GM12865 (cell line): ENCODE measurements at places on chromosomes 12 and 14.

GRCh38 chr12:96041181-96041580, 5.8 kb upstream of the LTA4H start:
- DNase-seq: no peak

DNA sequence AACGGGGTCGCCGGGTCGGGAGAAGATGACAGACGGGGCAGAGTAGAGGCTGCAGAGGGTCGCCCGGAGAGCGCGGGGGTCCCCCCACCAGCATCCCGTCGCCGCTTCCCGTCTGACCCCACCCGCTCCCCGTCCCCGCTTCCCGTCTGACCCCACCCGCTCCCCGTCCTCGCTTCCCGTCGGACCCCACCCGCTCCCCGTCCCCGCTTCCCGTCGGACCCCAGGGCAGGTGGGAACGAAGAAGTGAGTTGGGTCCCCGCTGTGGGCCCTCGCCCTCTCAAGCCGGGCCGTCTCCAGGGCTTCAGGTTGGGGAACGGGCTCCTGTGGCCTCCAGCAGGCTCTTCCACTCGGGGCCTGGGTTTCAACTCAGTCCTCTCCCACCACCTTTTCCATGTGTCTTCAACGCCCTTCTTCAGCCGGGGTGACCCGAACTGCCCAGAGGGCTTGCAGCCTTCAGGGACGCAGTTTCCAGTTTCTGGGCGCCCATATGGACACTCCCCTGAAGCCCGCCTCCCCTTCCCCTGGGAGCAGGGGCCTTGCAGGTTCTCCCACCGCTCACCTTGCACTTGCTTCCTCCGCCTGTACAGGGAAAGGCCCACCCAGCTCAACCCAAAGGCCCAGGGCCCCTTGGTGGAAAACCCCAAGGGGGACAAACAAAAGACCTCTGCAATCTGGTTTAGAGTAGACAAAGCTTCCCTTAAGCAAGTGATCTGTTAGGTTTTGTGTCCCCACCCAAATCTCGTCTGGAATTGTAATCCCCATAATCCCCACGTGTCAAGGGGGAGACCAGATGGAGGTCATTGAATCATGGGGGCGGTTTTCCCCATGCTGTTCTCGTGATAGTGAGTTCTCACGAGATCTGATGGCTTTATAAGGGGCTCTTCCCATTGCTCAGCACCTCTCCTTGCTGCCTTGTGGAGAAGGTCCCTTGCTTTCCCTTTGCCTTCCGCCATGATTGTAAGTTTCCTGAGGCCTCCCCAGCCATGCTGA, 66.5 kb downstream of the TNFAIP2 start:
- no peak for DNase-seq

DNA sequence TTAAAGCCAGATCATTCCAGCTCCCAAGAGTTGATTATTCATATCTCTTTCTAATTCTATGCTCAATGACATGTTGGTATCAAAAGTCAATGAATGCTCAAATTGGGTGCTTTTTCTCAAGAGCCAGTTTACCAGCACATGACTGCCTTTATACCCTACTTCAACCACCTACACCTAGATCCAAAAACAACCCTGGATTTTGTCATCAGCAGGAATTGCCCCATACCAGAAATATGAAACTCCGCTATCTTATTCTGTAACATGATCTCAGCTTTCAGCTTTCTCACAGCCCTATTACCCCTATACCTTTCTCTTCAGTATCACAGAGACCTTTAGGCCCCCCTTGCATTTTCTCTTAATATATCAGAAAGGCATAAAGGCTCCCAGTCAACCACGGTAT, 32.3 kb upstream of the ESR2 start:
- DNase-seq: no peak

GRCh38 chr12:13211859-13212664, 15.5 kb downstream of the EMP1 start:
- peak; percentile 67 for DNase-seq

GRCh38 chr12:2636741-2637340, 157.9 kb upstream of the FKBP4 start:
- DNase-seq: no peak

GRCh38 chr14:24483604-24484252, 24.3 kb downstream of the CMA1 start:
- DNase-seq: peak; percentile 10

DNA sequence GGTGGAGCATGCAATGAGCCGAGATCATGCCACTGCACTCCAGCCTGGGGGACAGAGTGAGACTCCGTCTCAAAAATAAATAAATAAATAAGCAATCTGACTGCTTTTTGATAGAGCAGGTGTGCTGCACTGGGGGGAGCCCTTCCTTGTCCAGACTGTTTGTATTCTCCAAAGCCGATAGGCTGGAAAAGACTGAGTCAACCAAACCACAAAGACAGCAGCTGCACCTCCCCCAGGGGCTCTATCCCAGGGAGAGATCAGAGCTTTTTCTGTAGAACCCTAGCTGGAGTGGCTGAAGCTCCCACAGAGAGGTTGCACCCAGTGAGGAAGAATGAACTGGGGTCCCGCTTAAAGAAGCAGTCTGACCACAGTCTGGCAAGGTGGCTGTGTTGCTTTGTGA, 45.8 kb upstream of the LALBA start:
- DNase-seq: no peak

DNA sequence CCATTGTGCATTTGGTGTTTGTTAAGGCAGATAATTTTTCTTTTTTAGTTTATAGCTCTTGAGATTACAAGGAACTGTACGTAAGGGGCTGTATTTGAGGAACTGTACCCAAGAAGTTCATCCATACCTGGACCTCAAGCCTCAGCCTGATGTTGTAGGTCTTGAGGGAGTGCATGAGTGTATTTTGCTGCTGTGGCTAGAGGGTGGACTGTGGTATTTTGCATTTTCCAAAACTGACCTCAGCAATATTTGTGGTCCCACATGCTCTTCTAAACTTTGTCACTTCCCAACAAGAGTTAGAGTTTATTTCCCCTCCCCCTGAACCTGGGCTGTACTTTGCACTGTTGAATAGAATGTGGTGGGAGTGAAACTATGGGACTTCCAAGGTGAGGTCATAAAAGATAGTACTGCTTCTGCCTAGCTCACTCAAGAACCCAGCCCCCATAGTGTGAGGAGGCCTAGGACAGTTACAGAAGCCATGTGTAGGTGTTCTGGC, 42.2 kb upstream of the FBXO33 start:
- peak; percentile 43 for DNase-seq

DNA sequence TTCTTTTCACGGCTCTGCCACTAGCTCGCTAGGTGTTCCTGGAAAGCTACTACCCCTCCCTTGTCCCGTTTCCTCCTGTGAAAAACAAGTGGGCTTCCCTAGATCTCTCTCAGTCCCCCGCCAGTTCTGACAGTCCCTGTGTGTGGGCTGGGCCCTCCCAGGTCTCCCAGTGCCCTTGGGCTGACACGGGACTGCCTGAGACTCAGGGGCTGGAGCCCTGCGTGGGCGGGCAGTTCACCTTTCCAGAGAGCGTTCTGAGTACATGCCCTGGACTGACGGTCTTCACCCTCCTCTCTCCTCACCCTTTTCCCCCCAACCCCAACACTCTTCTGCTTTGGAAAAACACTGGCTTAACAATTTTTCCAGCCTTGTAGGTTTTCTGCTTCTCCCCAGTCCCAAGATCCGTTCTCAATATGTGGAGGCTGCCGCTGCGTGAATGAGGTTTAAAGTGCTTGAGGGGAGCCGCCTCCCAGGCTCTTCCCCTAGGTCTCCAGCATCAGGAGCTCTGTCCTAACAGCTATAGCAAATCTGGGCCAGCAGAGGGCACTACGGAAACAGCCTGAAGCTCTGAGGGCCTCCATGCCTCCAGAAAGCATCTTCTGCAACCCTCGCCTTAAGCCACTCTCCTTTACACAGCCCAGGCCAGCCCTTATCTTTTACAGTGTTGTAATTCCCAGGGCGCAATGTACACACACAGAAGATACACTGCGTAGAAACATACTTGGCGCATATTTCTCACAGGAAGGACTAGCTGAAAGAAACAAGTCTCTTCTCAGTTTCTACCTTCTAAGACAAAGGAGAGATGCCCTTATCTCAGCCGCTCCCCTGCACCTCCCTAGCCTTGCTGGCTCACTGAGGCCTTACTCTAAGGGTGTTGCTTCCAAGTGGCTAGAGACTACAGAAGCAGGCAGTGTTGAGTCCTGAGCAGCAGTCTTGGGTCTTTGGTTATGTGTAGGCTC, 10.4 kb upstream of the DCD start:
- DNase-seq: peak; percentile 70

GRCh38 chr12:22408610-22409376, 74.3 kb upstream of the ST8SIA1 start:
- DNase-seq: no peak

GRCh38 chr12:90037740-90038139, 329.1 kb upstream of the ATP2B1 start:
- no peak for DNase-seq

- no peak for DNase-seq
Observed at GRCh38 chr12:6768437-6768914, 2.3 kb downstream of the PTMS start.

GRCh38 chr12:88957358-88957757, 377.1 kb upstream of the KITLG start:
- no peak for DNase-seq

DNA sequence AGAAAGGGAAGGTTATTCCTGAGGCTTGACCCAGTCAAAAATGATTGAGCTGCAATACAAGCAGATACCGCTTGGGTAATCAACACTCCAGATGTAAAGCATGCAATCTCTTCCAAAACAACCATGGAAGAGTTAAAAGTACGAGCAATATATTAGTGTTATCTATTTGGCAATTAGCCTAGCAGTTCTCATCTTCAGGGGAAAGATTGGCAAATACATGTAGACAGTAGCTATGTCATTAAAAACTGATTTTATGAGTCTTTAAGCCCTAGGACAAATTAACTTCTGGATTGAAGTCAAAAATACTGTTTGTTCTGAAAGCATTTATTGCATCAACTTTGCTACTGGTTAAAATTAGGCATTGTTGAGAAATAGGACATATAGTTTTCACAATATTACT, 9.3 kb upstream of the GYS2 start:
- DNase-seq: no peak

- DNase-seq: no peak
Observed at GRCh38 chr12:81252228-81252627, 174.3 kb downstream of the ACSS3 start.

GRCh38 chr14:24925771-24926374, 124.1 kb downstream of the STXBP6 start:
- DNase-seq: no peak

- DNase-seq: no peak
Observed at GRCh38 chr14:99062772-99063418, 209.1 kb downstream of the BCL11B start.

DNA sequence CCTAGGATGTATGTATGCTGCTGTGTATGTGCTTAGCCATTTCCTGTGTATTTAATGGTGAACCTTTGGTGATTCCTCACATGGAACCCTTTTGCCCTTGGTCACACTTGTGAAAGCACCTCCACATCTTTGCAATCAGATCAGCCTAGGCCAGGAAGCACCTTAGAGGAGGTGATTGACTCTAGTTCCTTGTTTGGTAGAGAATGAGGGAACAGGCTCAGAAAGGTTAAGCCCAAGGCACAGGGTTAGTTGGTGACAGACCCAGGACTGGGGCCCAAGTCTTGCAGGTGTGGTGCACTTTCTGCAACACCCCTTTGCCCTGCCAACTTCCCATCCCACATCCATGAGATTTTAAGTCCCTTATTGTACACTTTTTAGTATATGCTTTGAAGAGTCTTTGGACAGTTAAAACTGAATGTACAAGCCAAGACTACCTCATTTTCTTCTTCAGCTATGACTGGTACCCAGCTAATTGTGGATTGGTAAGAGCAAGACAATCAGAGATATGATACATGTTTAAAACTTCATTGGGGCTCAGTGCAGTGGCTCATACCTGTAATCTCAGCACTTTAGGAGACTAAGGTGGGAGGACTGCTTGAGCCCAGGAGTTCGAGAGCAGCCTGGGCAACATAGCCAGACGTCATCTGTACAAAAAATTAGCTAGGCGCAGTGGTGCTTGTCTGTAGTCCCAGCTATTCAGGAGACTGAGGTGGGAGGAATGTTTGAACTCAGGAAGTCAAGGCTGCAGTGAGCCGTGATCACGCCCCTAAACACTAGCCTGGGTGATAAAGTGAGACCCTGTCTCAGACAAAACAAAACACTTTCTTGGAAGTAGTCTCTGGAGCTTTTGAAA, 71.1 kb downstream of the RASSF3 start:
- peak; percentile 41 for DNase-seq

DNA sequence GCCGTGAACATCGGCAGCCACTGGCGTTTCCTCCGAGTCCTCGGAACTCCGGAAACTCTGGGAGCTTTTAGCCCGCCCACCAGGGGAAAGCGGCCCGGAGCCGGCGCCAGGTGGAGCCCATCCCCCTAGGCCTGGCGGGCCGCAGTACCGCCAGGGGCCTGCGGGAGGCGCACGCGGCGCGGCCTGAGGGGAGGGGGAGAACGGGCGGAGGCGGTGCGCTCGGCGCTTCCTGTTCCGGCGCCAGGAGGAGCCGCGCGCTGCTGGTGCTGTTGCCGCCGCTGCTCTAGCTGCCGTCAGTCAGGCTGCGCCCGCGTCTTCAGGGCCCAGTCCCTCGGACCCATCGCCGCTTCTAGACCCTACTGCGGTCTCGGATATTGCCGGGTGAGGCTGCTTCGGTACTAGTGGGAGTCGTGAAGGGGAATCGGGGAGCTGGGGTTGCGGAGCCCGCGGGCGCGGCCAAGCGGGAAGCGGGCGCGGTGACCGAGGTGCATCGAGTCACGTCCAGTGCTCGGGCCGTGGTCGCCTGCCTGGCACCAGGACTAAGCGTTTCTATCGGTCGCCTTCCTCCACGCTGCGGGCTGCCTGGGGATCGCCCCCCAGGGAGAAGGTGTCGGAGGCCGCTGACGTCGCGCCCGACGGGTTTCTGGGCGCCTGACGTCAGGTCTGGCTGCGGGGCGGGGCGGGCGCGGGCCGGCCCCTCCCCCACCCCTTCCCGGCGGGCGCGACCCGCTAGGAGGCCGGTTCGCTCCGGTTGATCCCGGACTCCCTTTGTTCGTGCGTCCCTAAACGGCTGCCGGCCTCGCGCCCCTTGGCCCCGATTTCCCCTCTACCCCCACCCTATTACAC, at the start of gene MAPK1IP1L:
MAPK1IP1L (plus strand) TSS at position 225 of the 846 bp plus-strand sequence. CDS start 10,037 bp downstream, outside the sequence.
- DNase-seq: peak; percentile 96

DNA sequence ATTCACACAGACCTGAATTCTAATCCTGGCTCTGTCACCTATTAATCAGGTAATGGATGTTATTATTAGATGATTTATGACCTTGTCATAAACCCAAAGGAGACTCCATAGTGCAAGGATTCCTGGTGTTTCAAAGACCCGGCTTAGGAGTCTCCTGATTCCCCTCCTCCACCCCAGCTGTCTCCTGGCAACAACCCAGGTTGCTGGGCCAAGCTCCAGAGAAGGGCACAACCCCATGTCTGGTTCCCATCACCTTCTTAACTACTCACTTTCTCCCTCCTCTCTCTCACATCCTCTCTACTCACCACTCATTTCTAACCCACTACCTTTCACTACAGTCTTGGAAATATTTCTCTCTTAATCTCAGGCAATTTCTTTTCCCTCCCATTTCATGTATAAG, 41.6 kb downstream of the RHOJ start:
- DNase-seq: no peak
